ENCODE measurements at places on chromosomes 5 and 9.
A peak's percentile ranks its signal among the peaks of the same experiment; 100 is the strongest.

- DNase-seq, result no peak
These were observed 79.5 kb downstream of the MVB12B start for GRCh38 chr9:126406075-126406667.

- no peak for DNase-seq
These were observed 5.9 kb upstream of the TAL2 start for GRCh38 chr9:105656131-105656921.

- no peak for DNase-seq
These were observed 65.8 kb upstream of the S1PR3 start for GRCh38 chr9:88925481-88925880.

GRCh38 chr9:13382595-13382994 lies 103.1 kb upstream of the MPDZ start:
- no peak for DNase-seq

DNA sequence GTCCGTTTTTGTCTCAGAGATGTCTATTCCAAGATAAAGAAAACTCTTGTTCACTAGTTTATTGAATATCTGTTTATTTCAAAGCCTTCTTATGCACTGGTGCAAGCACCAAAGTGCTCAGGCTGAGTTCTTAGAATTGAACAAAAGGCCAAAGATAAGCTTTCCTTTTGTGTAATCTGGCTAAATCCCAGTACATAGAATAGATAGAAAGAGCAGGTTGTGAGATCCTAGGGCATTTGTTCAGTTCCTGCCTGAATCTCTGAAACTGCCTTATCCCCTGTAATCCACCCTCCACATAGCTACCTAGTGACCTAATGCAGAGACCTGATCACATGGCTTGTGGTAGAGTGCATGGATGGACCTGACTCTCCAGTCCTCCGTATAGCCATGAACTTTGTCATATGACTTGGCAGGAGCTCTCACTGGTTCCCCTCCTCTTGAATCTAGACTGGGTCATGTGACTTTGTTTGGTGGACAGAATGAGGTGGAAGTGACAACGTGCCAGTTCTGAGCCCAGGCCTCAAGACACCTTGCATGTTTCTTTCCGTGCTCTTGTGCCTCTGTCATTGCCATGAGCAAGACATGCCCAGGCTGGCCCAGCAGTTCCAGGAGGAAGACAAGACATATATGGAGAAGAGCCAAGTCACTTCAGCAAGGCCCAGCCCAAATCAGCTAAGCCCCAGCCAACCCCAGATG lies 139.3 kb upstream of the SHB start:
- DNase-seq, result no peak

DNA sequence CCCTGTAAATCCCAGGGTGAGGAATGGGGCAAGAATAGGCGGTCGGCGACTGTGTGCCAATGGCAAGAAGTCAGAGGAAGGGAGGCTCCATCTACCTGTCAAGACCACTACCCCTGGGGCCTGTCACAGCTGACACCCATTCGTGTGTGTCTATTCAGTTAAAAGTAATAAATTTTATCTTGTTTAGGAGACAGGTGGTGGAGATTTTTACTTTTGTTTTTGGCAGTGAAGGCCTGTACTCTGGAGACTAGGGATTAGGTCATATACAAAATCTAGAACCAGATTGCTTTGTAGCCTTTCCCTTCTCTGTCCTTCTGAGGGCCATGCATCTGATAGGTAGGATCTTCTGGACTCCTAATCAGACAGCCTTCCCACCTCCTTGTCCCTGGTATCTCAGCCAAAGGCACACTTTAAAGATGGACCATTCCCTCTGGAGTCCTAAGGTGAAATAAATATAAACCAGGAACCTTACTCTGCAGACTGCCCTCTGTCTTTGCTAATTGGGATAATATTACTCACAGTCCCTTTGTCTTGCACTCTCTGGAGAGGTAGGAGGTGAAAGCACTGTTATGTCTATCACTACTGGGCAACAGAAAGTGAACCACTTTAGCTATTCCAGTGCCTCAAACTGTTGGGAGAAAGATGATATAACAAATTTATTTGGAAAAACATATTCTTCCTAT lies 213.2 kb upstream of the ACTBL2 start:
- DNase-seq, result peak; percentile 10

- no peak for DNase-seq
These were observed 74.3 kb upstream of the SPEF2 start for GRCh38 chr5:35543408-35543807.

DNA sequence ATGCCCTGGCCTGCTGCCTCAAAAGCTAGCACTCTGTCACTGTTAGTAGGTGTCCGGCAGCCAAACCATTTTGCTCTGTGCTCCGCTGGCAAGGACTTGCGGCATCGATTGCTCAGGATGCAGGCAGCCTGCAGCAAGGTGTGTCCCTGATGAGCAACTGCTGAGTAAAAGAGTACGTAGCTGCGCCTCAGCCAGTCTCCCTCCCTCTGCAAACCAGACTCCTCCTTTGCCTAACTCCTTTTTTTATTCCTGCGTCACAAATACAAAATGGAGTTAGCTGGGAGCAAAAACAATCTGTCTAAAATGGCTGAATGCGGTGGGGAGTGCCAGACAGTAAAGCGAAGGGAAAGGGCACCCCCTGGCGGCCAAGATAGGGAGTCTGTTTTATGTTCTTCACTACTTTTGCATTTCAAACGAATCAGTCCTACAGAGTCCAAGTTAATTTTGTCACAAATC lies 61.1 kb downstream of the DIAPH1 start:
- peak; percentile 91 for DNase-seq

DNA sequence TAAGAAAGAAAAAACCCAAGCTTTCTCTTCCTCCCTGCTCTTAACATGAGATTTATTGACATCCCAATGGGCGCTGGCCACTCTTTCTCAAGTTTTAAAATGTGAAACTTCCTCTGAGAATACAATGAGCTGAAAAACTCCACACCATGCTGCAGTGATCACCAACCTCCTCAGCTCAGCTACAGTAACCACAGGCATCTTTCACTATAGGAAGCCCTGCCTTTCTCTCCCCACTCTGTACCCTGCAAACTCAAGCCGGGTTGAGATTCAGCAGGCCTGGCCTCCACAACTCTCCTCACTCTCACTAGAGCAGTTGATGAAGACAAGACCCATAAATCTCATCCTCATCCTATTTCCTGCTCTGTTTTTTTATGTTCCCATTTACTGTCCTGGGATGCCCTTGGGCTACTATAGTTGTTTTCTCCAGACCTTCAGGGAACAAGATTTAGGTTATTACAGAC lies 48.3 kb downstream of the SH3TC2 start:
- DNase-seq, result no peak

GRCh38 chr9:89360465-89360864 lies 42.2 kb downstream of the SECISBP2 start:
- no peak for DNase-seq

DNA sequence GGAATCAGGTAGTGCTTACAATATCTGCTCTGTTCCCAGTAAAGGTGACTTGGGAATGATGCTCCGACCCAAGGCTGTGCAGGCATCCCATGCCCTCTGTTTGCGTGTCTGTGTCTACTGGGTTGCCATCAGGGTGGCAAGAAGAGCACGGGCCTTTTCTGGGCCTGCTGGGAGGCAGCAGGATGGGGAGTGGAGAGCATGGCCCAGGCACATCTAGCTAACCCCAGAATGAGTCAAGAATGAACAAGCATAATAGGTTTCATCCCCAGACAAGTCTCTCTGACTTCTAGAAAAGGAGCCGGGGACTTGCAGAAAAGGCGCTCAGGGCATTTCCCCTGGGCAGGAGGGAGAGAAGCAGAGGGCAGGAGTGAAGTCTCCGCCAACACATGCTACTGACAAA lies 260.4 kb downstream of the IRX1 start:
- no peak for DNase-seq

- no peak for DNase-seq
These were observed 130.5 kb downstream of the MVB12B start for GRCh38 chr9:126457175-126457547.

DNA sequence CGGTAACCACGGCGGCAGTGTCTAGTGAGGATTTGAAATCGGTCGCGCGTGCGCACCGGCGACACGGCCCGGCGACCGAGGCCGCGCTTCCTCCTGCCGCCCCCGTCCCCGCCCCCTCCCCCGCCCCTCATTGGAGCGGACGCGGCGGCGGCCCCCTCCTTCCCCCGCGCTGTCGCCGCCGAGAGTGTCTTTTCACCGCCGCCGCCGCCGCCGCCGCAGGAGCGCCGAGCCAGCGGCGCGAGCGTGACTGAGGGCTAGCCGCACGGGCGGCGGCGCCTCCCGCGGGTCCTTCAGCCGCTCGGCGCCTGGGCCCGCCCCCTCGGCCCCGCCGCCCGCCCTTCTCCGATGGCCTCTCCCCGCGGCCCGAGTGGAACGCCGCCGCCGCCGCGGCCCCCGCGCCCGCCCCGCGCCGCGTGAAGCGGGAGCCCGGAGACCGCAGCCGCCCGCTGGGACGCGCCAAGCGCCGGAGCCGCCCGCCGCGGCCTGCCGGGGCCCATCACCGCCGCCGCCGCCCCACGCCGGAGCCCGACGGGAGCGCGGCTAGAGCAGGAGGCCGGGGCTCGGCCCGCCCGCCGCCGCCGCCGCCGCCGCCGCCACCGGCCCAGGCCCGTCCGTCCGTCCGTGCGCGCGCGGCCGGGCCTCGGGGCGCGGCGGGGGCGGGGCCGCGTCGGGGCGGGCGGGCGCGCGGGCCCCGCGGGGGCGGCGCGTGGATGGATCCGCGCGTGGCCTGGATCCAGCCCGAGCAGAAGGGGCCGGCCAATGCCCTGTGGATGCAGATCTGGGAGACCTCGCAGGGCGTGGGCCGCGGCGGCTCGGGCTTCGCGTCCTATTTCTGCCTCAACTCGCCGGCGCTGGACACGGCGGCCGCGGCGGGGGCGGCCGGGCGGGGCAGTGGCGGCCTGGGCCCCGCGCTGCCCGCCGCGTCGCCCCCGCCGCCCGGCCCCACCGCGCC lies at the start of gene TENT4A:
Gene TENT4A, plus strand, starts transcription at position 159 of the 952 bp plus-strand sequence. Its CDS starts 552 bp downstream, at position 711.
- no peak for DNase-seq

DNA sequence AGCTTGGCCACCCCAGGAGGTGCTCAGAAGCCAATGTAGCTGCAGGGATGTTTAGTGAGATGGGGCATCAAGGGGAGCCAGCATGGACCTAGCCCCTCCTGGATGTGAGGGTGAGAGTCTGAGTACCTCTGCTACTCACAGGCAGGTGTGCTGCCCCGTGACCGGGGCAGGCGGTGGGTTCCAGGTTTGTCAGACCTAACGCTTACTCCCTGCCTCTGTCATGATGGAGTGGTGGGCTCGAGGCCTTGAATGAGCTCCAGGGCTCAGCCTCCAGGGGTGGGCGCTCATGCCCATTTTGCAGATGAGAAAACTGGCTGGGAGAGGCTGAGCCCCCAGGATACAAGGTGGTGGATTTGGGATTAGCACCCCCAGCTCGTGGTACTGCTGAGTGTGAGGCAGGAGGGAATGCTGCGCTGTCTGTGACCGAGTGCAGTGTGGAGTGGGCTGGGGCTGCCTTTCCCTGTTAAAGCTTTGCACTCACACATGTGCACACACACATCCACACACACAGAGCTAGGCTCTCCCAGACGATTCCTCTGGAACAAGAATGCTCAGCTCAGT lies 1.5 kb downstream of the RXRA start:
- DNase-seq, result no peak

DNA sequence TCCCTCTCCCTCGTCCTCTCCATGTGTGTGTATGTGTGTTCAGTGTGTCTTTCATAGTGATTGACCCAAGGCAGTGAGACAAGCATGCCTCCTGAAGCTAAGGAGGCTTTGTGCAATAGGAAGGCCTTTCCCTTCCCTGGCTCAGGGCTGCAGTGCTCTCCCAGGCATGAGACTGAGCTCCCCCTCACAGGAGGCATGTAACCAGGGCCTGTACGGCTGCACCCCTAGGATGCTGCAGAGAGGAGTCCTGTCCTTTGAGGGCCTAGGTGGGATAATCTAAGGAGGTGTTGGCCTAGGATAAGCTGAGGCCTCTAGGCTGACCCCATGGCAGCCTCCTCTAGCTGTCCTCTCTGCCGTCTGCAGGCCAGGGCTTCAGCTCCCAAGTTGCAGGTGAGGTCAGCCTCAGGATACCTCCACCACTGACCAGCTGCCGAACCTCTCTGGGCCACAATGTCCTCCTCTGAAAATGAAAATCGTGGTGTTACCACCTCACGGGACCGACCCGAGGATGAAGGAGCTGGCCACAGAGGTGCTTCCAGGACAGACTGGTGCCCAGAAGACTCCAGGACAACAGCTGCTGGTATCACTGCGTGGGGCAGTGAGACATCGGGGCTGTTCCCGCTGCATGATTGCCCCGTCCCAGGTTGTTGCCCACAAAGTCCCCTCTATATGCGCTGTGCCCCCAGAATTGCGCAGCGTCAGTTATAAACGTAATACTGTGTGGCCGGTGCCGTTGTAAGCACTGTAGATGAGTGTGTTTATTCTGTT lies 129.6 kb downstream of the BARX1 start:
- DNase-seq, result no peak

DNA sequence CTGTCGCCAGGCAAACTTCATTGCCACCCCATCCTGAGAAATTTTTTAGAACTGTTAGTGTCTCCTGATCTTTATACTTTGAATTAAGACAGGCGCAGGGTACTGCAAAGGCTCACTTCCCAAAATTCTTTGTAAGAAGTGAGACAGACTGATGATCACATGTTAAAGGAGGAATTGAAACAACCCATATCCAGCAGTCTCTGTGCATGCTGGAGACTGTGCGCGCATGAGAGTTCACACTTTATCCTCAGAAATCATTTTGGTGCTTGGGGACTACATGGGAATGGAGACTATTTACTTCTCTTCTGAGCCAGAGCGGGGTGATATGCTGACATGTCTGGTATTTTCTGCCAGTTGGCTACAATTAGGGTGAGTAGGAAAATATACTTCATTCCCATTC lies 91.2 kb downstream of the ZNF474 start:
- DNase-seq, result no peak

DNA sequence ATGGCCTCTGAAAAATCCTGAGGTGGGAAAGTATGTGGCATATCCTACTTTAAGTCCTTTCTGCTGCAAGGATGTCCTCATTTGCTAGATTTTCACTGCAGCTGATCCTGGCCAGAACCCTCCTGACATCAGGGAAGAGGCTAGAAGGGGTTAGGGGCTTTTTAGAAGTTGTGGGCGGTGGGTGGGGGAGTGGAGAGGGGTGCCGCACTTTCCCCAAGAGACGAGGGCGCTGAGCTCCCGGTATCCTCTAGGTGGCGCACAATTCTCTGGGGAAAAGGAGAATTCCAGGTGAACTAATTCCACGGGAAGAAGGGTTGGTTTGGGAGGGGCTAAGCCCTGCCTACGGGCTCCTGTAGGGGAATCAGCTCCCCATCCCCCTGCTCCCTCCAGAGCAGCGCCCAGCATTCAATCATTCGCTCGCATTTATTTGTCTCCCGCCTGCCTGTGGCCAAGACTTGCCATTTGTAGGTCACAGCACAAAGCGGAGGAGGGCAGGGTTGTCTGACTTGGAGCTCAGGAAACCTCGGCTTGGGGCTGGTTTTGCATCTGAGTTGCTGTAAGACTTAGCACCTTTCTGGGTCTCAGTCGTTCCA lies 42.9 kb upstream of the HAND1 start:
- no peak for DNase-seq

DNA sequence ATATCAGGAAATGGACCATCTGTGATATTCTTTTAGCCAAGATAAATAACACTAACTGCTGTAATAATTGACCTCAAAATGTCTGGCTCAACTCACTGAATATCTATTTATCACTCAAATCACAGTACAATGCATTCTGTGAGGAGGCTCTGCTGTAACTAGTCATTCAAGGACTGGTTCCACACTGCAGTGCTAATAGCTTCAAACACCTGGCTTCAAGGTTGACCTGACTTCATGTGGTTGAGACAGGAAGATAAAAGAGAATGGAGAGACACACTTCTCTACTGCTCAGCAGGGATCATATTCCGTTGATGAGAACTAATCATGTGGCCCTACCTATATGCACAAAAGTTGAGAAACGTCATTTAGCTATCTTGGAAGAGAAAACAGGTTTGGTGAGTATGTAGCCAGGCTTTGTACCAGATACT lies 3.4 kb upstream of the RHOBTB3 start:
- no peak for DNase-seq

GRCh38 chr9:69498470-69498869 lies 173.5 kb downstream of the ENTREP1 start:
- no peak for DNase-seq

Measured in midbrain (tissue), 1 donor.